ENCODE measurements at places on chromosomes 1 and 21.
A peak's percentile ranks its signal among the peaks of the same experiment; 100 is the strongest.

DNA sequence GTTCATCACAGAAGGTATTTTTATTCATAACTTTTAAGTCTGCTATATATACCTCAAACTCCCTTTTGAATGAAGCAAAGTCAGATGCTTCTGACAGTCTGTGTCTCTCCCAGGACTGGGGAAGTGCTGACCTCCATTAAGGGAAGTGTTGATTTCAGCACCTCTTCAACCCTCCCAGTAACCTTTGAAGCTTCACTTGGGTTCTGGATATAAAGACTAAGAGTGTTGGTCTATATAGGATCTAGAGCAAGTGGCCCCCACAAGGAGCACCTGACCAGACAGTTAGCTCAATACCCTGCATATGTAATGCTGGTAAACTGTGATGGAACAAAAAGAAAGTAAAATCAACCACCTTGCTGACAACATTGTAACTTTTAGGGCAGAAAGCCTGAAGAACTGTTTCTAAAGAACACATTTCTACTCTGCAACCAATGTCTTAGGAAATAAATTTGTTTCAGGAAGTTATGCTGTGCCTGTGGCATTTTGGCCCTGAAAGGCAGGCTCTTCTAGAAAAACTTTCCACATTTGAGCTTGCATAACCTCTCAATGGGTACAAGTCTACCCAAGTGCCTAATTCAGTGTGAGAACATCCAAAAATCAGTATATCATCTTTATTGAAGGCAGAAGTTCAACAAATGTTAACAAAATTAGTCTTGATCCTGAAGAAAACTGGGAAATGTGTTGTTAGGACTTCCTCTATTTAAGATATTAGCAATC is 865 bp upstream of the PTPN22 start:
- no peak for DNase-seq

DNA sequence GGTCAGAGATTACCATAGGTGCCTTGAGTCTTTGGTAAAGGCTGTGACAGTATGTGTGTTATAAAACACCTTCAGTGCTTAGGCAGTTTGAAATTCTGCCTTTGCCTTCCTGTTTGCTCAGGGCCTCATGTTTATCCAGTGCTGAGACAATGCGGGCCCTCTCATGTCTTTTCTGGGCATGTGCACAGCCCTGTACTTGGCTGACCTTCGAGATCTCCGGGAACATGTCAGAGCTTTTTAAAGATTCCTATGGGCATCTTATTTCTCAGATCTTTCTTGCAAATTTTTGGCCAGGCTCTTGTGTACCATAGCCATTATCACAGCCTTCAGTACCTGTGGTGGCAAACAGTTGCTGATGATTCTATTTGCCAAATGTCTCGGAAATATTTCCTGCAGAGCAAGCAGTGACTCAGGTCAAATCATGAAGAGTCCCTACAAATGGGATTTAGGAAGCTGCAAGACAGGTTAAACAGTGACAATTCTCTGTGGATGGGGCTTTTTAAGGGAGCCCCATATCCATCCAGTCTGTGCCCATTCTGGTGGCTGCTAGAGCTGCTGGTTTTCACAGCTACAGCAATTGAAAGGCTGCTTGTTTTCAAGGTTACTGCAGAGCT is 42.1 kb downstream of the HOOK1 start:
- no peak for DNase-seq

GRCh38 chr1:194004146-194004545 is 817.7 kb upstream of the B3GALT2 start:
- no peak for DNase-seq

GRCh38 chr1:108610073-108610472 is 50.2 kb downstream of the EEIG2 start:
- DNase-seq: no peak

- DNase-seq: no peak
These were observed 26.9 kb downstream of the SORT1 start for GRCh38 chr1:109370712-109371340.

GRCh38 chr1:171590022-171590421 is 32.0 kb upstream of the MYOCOS start:
- DNase-seq: no peak

DNA sequence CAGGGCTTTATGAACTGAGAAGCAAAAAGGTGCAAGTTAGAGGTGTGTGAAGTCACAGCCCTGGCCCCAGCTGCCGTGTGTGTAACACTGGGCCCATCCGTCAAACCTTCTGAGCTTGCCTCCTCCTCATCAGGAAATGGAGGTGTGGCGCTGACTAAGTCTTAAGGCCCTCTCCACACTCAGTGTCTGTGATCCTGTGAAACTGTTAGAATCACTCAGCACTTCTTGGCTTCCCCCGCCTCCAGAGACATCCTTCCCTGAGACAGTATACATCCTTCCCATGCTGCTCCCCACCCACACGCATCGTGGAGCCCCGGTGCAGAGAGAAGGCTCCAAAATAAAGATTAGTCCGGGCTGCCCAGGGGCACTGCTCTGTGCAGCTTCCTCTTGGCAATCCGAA is 33.3 kb downstream of the LRP8 start:
- DNase-seq: no peak

DNA sequence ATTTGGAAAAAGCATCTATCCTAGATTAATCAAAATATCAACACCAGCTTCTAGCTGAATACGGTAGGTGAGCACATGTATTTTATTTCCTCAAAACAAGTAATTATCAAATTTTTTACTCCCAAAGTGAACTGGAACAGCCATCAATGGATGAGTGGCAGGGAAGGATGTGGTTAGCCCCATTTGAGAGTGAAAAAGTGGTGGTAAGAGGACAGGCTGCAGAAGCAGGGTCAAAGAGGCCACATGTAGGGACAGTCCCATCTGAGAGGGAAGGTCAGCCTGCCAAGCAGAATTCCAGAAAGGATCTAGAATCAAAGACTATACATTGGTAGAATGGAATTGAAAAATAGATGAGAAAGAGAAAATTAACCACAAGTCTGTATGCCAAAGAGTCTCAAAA is 163.8 kb downstream of the SMYD3 start:
- DNase-seq: no peak

DNA sequence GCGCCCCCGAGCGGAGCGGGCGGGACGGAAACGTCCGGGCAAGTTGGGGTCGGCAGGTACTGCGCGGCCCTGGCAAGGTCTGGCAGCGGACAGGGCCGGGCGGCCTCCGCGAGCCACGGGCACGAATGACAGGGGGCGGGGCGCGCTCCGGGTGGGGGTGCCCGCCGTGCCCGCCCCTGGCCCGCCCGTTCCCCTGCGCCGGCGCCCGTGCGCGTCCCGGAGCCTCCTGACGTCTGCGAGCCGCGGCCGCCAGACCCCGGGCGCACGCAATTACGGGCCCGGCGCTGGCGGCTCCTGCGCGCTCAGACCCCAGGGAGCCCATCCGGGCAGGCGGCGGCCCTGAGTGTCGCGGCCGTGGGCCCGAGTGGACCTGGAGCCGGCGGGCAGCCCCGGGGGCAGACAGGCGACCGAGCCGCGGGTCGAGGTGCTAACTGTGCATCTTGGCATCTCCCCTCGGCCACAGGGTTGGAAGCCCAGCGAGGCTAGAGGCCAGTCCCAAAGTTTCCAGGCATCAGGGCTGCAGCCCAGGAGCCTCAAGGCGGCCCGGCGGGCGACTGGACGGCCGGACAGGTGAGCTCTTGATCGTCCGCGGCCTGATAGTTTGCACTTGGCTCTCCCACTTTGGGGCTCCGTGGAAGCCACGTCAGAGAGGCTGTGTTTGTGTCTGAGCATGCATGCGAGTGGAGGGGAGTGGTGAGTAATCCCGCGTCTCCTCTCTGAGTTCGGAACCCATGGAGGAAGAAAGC is 918 bp downstream of the MIB2 start:
- DNase-seq: peak; percentile 70

- DNase-seq: no peak
These were observed 68.7 kb downstream of the ALG14 start for GRCh38 chr1:95004013-95004412.

DNA sequence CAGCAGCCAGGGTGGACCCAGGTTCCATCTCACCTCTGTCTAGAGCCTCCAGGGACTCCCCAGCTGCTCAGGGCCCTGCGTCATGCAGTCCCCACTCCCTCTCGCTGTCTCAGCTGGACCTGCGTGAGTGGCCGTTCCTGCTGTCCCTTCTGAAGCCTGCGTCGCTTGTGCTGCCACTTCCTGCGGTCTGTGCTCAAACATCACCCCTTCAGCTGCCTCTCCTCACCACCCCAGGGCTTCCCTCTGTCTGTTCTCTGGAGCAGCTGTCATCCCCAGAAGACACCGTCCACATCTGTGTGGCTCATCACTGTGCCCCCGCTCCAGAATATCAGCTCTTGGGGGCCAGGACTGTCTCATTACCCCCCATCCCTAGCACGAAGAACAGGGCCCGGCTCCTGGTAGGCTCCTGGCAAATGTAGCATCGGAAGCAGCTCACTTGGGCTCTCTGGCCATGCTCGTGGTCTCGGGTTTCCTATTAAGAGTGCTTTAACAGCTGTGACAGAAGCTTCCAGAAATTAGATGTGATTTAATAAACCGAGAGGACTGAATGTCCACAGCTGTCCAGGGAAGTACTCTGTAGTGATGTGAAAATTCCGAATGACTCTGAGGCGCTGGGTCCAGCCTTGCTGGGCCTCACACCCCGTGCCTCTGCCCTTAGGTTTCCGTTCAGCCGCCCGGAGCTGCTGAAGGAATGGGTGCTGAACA is 3.3 kb downstream of the THAP3 start:
- DNase-seq: no peak

DNA sequence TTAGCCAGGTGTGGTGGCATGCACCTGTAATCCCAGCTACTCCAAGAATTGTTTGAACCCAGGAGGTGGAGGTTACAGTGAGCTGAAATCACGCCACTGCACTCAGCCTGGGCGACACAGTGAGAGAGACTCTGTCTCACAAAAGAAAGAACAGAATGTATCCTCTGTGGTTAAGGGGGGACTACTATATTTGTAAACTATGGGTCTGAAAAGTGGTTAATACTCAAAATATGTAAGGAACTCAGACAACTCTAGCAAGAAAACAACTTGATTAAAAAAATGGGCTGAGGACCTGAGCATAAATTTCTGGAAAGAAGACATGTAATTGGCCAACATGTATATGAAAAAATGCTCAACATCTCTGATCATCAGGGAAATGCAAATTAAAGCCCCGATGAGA is 11.2 kb downstream of the FNBP1L start:
- no peak for DNase-seq

DNA sequence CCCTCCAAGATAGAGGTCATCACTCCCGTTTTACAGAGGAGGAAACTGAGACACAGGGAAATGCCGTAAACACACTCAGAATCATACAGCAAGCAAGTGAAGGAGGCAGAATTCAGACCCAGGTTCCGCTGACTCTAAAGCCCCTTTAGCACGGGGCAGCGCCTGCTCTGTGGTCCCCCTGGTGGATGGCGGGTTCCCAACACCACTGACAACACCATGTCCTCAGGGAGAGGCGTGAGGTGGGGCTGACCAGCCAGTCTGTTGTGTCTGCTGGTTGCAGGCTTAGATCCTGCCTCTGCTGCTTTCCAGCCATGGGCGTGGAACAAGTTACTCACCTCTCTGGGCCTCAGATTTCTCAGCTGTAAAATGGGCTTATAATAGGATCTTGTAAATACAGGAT is 617.3 kb downstream of the MATN1 start:
- DNase-seq: peak; percentile 70

- DNase-seq: no peak
These were observed 2.9 kb downstream of the ARF1 start for GRCh38 chr1:228085287-228085951.

- no peak for DNase-seq
These were observed 228.2 kb upstream of the USP24 start for GRCh38 chr1:55443175-55443915.

GRCh38 chr1:248839168-248839555 is 1.1 kb downstream of the ZNF672 start:
- DNase-seq: no peak

- no peak for DNase-seq
These were observed 101.7 kb downstream of the BCAR3 start for GRCh38 chr1:93579891-93580290.

DNA sequence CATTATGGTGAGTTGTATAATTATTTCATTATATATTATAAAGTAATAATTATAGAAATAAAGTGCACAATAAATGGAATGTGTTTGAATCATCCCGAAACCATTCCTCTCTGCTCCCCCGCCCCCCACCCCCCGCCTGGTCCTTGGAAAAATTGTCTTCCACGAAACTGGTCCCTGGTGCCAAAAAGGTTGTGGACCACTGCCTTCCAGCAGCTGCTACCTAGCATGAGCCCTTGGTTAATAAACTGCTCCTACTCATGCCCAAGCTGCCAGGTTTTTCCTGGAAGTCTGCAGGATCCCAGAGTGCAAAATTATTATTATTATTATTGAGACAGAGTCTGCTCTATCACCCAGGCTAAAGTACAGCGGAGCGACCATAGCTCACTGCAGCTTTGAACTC is 6.8 kb upstream of the IFNGR2 start:
- DNase-seq: no peak

- no peak for DNase-seq
These were observed 99.7 kb upstream of the BEND5 start for GRCh38 chr1:48876330-48876785.

- no peak for DNase-seq
These were observed 32.0 kb upstream of the IL10 start for GRCh38 chr1:206804156-206804737.

DNA sequence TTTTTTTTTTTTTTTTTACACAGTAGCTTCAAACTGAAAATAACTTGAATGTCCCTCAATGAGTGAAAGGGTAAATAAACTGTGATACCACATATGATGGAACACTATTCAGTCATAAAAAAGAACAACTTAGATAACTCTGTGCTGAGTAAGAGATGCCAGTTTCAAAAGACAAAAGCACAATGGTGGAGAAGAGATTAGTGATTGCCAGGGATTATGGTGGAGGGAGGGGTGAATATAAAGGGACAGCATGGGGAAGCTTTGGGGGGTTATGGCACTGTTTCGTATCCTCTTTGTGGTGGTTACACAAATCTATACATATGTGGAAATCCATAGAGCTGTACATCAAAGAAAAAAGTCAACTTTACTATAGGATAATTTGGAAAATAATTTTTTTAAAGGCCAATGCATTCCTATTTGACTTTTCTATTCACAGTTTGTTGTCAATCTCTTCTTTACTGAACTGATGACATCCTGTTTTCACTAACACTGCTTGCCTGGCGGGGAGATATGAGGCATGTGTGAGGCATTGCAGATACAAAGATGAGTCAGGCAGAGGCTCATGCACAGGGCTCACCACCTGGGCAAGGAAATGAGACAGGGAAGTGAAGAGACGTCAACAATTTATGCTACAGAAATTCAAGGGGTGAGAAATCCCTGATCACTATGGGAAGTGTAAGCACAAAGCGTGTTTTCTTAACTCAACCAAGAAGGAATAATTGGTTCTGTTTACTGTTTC is 302.7 kb downstream of the DUSP10 start:
- no peak for DNase-seq

DNA sequence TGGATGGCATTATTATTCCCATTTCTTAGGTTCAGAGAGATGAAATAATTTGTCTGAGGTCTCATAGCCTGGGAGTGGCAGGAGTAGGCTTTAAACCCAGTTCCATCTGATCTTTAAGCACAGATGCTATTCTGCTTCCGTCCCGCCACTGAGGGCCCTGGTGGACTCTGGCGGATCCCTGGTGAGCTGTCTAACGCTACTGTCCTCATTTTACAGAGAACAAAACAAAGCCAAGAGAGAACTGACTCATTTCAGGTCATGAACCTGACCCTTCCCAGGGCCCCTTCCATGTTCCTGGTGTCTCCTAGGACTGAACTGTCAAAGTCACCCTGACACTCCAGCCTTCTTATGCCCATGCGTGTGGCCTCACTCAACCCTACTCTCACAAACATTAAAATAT is 3.1 kb upstream of the GALE start:
- DNase-seq: no peak

Data from nephron progenitor cell (in vitro differentiated cells).